ENCODE measurements at places on chromosomes 12 and 14.
A peak's percentile ranks its signal among the peaks of the same experiment; 100 is the strongest.

DNA sequence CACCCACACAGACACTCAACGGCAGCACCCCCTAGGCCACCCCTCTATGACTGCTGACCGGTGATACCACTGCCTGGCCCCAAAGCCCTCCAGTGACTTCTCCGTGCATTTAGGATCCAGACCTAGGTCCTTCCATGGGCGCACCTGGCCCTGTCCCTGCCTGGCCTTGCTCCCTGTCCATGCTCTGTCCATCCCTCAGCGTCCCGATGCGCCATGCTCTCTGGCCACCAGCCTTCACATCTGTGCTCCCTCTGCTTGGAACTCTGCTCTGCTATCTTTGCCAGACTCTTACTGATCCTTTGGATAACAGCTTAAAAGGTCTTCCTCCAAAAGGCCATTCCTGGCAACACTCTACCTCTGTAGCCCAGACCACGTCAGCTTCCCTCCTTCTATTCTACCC lies 25.4 kb upstream of the HDAC7 start:
- no peak for DNase-seq

- DNase-seq: no peak
Measured at GRCh38 chr14:65949711-65950516, 536.3 kb upstream of the CCDC196 start.

DNA sequence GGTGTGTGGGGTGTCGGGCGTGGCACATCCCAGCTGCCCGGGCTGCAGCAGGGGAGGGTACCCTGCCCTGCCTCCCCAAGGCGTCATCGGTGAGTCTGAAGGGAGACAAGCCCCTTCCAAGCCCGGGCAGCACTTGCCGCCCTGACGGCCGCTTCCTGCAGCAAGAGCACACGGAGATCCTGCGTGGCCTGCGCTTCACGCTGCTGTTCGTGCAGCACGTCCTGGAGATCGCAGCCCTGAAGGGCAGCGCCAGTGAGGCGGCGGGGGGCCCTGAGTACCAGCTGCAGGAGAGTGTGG lies 10.1 kb upstream of the PUS1 start:
- DNase-seq: no peak

DNA sequence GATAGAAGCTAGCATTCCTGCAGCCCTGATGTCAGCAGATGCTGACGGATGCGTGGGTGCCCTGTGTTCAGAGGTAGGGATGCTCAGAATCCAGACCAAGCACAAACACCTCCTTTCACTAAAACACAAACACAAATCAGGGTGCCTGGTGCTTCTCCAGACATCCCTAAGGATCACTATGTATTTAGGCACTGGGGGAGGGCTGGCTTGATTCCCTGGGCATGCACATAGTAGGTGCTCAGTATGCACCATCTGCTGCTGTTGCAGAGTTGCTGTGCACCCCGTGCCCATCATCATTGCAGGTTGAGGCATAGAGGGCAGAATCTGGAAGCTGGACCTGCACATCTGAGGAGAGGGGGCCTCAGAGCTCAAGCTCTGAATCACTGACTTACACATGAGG lies 114.8 kb downstream of the PHETA1 start:
- no peak for DNase-seq

- DNase-seq: no peak
Measured at GRCh38 chr12:16454481-16454880, 107.0 kb downstream of the MGST1 start.

GRCh38 chr12:82910246-82910893 lies 223.7 kb downstream of the TMTC2 start:
- DNase-seq: no peak

GRCh38 chr12:42217656-42218055 lies 20.4 kb downstream of the YAF2 start:
- no peak for DNase-seq

DNA sequence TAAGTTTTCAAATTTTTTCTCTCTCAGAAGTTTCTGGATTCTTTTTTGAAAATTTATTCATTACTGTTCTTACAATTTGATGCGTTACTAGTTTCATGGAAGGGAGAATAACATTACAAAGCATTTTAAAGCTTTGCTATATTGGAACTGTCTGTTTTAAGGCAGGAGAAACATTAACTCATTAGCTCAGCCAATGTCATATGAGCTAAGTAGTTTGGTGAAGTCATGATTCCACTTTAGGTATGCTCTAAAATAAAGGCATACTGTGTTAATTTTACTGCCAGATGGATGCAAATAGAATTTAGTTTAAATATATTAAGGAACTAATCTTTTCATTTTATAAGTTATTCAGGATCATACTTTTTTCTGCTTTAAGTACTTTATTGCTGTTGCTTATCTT lies 46.0 kb downstream of the ARID2 start:
- DNase-seq: no peak

DNA sequence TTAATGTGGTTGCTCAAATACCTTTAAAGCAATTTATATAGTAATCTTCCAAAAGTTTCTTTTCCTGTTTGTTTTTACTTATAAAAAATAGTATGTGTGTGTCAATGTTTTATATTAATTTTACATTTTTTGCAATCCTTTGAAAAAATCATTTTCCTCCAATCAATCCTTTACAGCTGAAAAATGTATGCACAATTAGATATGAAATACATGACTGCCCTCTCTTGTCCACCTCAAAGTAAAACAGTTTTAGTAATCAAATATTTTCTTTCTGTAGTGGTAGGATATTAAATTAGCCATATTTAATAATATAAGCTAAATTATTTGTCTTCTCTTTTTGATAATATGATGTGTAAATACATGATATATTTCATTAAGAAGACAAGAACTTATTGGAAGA lies 269.9 kb downstream of the ADAMTS20 start:
- DNase-seq: no peak

DNA sequence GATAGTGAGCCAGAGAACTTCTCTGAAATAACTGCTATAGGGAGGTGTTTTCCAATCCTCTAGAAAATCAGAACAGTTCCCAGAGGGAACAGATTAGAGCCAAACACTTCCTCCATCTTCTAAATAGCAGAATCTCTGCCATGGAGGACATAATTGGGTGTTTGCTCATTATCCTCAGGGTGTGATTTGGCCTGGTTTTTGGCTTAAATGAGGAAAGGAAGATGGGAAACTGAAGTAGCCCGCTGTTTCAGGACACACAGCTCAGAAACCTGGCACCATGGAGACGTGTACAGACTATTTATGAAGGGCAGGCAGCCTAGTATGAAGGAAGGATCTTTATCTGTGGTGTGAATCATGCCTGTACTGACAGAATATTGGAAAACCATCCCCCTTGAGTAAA lies 231.7 kb upstream of the PRKD1 start:
- DNase-seq: no peak

DNA sequence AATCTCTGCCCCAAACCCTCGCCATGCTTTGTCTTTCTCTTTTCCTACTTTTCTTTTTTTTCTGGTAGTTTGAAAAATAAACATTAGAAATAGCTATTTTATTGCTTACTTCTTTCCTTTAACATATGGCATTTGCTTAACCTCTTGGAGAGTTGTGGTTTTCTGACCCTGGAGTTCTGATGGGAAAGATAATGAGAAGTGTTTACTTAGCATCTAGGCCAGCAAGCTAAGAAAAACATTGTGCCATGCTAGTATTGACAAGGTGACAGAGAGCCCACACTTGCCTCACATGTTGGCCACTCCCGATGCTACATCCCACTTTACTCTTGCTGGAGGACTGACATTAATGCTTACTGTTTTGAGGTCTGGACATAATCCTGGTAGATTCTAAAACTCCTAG lies 886.2 kb downstream of the DIO2 start:
- DNase-seq: no peak

GRCh38 chr12:124684971-124685688 lies 117.7 kb upstream of the NCOR2 start:
- peak; percentile 54 for DNase-seq

DNA sequence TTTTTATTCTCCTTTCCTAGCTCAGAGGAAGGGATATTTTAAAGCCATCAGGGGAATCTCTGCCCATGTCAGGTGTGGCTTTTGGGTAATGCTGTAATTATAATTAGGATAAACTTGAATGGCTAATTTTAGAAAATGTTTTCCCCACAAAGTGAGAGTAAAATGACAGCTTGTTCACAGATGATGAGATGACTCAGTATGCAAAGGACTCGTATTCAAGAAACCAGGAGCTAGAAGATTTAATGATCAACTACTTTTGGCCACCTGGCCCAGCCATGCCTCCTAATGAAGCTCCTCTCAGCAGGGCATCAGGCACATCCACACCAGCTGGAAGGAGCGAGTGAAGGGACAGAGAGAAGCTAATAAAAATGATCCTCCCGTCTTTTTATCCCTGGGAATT lies 29.0 kb upstream of the PLEKHG7 start:
- DNase-seq: no peak

DNA sequence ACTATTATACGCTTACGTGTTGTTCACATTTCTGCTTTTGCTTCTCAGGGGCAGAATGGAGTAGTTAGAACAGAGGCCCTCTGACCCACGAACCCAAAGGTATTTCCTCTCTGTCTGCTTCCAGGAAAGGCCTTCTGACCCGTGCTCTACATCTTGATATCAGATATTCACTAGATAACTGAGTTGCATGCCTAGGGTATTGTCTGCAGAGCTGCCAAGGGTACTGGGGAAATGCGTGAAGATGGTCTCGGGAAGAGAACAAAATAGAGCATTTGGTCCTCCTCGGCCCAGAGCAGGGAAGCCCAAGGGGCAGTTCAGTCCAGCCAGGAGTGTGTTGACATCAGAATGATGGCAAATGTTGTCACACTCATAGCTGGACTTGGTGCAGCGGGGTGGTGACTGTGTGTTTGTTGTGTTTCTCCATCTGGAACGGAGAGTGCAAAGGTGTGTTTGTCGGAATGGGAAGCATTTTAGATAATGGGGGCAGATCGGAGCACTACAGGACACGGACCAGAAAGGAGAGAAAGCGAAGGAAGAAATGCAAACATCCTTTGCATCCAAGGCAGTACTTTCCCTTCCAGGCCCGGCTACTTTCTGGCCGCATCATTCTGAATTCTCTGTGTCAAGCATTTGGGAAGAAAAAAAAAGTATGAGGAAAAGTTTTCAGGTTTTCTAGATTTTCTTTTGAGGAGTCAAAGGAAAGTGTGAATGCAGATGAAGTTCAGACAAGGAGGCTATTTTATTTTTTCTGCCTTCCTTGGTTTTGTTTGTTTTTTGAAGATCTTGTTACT lies 8.1 kb downstream of the GLT1D1 start:
- no peak for DNase-seq

DNA sequence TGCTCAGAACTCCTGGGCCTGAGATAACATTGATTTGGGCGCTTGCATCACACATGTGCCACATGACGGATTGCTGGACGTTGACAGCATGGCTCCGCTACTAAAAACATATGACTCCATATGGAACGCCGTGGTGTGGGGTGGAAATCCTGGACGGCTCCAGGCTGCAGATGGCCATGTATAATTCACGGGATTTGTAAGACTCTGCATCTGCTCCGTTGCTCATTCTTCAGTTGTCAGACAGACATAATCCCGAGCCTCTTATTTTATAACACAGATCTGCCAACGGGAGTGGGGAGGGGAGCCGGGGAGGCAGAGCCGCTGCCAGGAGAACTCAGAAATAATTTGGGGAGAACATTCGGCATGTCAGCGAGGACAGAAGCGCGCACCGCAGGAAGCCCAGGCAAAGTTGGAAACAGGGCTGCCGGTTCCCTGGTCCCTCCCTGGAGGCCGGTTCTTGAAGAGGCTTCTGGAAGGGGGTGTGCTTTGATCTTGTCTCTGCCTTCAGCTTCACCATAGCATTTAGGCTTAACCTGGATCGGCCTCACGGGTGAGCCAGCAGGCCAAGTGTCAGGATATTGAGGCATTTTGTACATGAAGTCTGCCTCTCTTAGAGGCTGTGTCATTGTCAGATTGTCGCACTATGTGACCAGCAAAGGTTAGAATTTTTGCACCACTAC lies 45.8 kb upstream of the MYL2 start:
- no peak for DNase-seq

DNA sequence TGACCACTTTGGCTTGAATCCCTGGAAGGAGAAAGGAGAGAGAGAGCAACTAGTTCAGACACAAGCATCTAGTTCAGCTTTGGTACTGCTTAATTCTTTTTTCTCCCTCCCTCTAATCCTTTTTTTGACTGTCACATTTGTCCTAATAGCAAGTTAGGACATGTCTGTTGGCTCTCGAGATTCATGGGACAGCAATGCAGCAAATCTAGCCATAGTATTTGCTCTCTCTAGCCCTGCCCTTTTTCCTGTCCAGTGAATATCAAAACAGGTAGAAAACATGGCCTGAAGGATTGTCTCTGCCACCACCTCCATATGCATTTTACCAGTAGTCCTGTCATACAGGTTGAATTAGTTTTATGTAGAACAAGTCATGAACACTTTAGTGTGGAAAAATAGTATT lies 116.4 kb downstream of the PTPRB start:
- no peak for DNase-seq

DNA sequence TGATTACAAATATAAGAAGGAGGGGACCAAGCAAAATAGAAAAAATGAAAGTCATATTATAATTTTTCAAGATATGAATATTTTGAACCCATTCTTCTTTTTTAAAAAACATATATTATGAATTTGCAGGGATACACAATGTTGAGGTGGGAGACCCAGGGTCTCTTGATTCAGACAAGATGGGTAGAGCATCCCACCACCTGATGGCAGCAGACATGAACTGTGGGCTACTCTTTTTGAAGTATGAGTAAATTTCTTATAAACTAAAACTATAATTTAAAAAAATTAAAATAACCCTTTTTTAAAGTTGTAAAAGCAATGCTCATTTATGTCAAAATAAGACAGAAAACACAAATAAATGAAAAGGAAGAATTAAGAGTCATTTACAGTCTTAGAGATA lies 202.7 kb upstream of the PRICKLE1 start:
- no peak for DNase-seq

DNA sequence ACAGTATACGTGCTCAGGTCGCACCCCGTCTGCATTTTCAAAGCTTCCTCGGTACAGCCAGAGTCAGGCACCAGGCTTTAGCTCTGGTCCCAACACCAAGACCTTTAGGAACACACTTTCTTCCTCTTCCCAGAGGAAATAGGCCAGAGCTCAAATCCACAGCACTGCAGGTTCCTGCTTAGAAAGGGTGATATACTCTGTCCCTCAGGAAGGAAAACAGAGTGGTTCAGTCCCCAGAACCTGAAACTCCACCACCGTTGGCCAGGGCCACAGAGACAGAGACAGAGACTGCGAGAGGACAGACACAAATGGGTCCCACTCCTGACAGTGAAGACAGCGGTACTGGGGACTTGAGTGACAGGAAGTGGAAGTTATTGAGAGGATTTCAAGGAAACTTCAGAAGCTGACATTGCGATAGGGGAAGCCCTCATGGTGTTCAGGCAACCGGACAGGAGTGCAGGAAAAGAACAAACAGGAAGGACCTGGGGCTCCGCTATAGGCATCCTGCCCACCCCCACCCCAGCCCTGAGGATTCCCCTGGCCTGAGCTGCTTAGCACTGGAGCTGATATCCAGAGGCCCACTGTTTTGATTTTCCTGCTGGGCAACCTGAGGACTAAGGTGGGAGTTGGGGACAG lies 5.5 kb upstream of the KRT8 start:
- DNase-seq: no peak

Data from amygdala (tissue), 56 donors.